ENCODE measurements at places on chromosomes 3 and 15. TPM values are rescaled to one million over a fixed set of nuclear protein-coding genes. Genes with fewer than 3 reads are reported as not detected.

RNF111 gene
- total RNA-seq: 27.4 TPM

B3GALNT1 gene
- 34.0 TPM for total RNA-seq

TNFAIP8L3 gene
- 3.0 TPM for total RNA-seq

SPATA12 gene
- total RNA-seq: not detected

CLDN16 gene
- total RNA-seq: not detected

SEMA6D gene
- 10.5 TPM for total RNA-seq

DLL4 gene
- total RNA-seq: 0.11 TPM

ESYT3 gene
- total RNA-seq: 2.2 TPM

FBLN2 gene
- 53.0 TPM for total RNA-seq

AHSG gene
- total RNA-seq: 0.11 TPM

SAMD7 gene
- total RNA-seq: not detected

MAGEL2 gene
- 0.13 TPM for total RNA-seq

FHIT gene
- 3.7 TPM for total RNA-seq

ZCWPW2 gene
- 0.91 TPM for total RNA-seq
